ENCODE measurements at places on chromosomes 16 and 17. TPM values are rescaled to one million over a fixed set of nuclear protein-coding genes. Genes with fewer than 3 reads are reported as not detected.

ZNF768 gene
- polyA plus RNA-seq = 53.1 TPM

- DNase-seq = no peak
Observed at GRCh38 chr17:55587608-55588139, 76.4 kb upstream of the SMIM36 start.

GRCh38 chr17:16936536-16937310 is 35.2 kb downstream of the TNFRSF13B start:
- DNase-seq = no peak

PDIA2 gene
- polyA plus RNA-seq = 1.8 TPM

KRTAP9-2 gene
- polyA plus RNA-seq = not detected

DNA sequence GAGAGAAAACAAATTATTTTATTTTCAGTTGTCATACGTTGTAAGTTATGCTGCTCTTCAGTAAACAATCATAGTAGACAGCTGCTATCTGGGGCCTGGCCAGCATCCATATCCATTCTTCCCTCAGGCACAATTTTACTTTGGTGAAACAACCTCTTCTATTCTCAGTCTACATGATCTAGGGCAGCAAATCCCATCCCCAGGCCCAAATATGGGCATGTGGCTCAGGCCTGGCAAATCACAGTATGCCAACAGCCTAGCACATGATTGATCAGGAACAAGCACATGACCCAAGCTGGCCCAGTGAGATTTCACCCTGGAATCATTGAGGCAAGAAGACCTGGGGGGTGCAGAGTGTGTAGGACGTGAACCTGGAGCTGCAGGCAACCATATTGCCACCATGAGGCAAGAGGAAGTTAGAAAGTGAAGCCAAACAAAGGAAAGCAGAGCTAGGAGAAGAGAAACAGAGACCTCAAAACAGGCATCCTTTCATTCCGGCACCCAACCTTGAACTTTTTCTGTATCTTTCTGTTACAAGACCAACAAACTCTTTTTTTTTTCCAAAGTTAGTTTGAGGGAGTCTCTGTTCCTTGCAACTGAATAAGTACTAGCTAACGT is 10.3 kb upstream of the ABCC12 start:
- no peak for DNase-seq

RHBDL3 gene
- polyA plus RNA-seq = 0.88 TPM

DNA sequence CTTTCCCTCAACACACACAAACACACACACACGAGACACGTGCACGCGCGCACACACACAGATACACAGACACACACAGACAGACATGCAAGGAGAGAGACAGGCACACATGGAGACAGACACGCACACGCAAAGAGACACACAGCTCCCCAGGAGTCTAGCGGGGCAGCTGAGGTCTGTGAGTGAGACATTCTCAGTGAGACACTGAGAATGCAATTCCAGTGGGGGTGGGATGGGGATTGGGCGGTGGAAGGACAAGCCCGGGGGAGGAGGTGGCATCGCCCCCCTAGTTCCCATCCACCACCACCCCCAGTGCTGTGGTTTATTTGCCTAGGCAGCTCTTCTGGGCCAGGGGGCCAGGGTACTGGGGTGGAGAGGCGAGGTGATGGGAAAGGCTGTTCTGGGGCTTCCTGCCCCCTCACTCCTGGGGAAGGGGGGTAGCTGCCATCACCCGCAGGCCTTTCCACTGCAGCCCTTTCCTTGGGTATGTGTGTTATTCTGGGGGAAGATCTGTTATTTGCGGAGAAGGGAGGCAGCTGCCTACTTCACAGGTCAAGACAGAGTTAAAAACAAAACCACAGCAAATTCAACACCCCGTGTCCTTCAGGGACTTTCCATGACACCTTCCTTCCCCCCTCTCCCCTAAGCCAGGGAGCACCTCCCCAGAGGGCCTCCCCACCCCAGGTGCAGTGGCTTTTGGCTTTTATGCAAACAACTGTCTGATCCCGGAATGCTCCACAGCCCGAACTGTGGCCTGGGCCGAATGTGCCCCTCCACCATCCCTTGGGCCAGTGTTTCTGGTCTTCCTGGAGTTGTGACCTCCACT is 18.0 kb downstream of the GRB7 start:
- DNase-seq = no peak

DNA sequence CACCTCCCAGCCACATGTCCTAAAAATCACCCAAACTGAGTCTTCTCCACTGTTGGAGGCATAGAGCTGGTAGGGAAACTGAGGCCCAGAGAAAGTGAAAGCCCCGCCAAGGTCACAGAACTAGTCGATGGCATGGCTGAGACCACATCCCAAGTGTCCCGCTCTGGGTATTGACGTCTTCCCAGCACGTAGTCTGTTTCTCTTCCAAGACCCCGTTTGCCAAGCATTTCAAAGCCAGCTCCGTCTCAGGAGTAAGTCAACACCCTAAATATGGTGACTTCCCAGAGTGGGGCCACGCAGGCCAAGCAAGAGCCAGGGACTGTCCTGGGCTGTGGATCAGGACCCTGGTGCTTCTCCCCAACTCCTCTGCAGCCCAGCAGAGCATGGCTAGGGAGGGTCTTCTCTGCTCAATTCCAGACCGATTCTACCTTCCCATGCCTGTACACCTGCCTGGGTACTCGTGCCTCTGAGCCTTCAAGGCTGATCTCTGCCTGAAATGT is 19.7 kb downstream of the PITPNM3 start:
- DNase-seq = no peak

SCIMP gene
- 4.1 TPM for polyA plus RNA-seq

- DNase-seq = no peak
Observed at GRCh38 chr17:64125937-64126336, 4.0 kb downstream of the ERN1 start.

DNA sequence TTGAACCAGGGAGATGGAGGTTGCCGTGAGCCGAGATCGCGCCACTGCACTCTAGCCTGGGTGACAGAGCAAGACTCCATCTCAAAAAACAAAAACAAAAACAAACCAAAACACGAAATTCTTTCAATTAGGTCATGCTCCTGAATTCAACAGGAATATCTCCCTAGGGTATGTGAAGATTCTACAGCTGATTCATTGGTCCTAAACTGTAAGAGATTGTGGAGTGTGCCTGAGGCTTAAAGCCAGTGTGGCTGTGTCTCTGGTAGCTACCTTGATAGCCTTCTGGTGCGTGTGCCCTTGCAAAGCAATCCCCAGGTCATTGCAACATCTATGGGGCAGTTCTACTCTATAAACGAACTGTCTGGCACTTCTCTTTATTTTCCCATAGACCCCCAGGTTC is 48.4 kb downstream of the USP43 start:
- DNase-seq = no peak

GRCh38 chr16:49526860-49527365 is 153.3 kb downstream of the C16orf78 start:
- DNase-seq = no peak

Data from large intestine (tissue), 12 donors.